NCI-H524 treated with DMSO at 0.1 percent for 48 hours (cell line): ENCODE measurements at places on chromosomes 12 and 14.

DNA sequence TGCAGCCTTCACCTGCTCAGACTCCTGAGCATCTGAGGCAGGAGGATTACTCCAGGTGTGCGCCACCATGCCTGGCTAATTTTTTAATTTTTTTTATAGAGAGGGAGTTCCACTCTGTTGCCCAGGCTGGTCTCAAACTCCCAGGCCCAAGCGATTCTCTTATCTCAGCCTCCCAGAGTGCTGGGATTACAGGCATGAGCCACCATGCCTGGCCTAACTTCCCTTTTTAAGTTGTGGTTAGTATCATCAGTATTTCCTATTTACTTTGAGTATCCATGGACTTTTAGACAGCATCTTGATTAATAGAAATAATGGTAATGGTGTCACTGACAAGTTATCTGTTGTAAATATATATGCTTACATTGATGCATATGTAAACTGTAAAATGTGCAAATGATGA, 116.9 kb downstream of the FGD4 start:
- no peak for DNase-seq

GRCh38 chr12:105109465-105110212, 2.1 kb downstream of the WASHC4 start:
- no peak for DNase-seq

DNA sequence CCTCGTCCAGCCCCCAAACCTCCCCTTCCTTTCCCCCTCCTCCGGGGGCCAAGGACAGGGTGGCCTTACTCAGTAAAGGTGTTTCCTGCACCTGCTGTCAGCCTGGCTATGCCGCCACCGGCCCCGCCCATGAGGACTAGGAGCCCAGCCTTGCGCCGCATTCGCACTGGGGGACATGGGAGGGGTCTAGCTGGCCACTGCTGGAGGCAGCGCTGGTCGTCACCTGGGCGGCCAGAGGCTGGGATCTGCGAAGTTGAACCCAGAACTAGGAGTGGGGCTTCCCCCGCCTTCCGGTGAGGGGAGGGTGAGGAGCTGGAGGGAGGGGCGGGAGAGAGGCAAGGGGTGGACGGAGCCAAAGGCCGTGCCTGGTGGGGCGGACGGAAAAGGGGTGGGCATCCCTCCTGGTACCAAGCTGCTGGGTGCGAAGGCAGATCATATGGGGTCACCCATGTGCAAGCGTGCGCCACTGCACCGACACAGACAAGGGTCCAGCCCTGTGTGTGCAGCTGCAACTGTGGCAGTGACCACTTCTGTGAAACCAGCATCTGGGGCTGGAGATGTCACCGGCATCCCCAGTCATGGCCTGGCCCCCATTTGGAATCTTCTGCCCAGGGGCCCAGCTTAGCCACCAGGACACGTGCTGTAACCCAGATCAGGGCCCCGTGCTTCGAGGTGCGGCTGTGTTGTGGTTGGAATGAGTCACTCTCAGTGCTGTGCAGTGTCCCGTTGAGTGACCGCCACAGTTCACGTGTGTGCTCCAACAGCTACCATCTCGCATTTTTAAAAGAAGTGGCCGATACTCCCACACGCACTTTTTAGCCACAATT, 8.5 kb downstream of the AMN start:
- DNase-seq: no peak

GRCh38 chr12:122545855-122546254, 18.8 kb downstream of the KNTC1 start:
- DNase-seq: no peak

DNA sequence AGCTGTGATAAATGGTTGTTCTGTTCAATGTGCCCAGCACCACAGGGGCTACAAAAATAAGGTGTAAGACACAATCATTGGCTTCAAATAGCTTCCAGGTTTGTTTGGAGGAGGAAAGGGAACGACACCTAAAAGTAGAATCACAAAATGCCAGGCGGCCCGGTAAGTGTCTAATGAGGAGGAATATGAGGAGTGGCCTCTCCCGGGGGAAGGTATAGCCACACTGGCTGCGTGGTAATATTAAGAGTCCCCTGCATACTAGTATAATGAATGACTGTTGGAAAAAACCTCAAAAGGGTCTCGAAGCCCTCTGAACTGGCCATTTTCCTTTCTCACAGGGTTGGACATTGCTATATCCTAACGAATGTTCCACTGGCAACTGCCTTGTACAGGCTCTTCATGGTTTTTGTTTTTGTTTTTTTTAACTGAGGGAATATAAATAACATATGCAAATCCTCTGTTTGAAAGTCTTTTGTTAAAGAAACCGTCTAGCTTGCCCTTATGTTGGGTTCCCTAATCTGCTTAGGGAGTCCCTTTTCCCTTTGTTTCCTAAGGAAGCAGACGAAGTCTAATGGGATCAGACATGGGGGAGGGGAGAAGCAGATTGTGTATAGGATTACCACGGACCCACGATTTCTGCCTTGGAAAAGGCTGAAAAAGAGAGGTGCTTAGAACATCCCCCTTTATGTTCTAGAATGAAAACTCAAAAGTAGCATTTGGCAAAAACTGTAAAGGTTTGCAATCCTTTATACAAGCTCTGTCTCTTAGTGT, 4.2 kb downstream of the CCDC60 start:
- DNase-seq: peak; percentile 73

DNA sequence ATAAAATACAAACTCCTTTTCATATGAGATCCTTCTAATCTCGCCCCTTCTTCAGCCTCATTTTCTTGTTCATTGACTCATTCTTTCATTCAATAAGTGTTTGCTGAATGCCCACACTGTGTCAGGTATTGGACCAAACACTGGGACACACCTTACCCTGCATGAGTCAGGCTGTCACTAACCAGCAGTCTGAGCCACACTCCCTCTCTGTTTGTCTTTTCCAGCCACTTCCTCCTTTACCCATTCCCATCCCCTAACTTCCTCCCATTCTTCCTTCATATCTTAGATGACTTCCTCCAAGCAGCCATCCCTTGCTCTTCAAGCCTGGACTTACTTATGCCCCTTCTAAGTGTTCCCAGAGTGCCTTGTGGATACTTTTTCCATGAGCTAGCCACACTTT, 27.0 kb upstream of the HIF1A start:
- no peak for DNase-seq

GRCh38 chr14:77141214-77142004, at the start of gene ZDHHC22:
TSS of gene ZDHHC22 (minus strand) at chr14:77141791. CDS start at chr14:77139738, 2,053 bp downstream.
- DNase-seq: peak; percentile 94

GRCh38 chr12:75756111-75756510, 244.7 kb upstream of the KRR1 start:
- no peak for DNase-seq

DNA sequence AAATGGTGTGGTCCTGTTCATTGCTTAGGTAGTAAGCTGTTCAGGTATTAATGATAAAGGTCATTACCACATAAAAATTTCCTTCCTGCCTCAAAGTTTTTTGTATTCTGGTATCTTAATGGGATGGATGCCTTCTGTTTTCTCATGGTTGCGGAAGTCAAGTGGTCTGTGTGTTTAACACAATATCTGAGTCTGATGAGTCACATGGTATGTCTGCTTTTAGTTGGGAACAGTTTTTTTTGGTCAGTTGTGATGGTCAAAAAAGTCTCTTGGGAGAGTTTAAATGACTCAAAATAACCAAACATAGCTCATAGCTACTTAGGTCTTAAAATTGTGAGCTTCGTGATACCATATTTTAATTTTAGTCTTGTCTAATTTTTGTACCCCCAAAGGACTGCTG, 40.7 kb downstream of the STK38L start:
- DNase-seq: no peak

DNA sequence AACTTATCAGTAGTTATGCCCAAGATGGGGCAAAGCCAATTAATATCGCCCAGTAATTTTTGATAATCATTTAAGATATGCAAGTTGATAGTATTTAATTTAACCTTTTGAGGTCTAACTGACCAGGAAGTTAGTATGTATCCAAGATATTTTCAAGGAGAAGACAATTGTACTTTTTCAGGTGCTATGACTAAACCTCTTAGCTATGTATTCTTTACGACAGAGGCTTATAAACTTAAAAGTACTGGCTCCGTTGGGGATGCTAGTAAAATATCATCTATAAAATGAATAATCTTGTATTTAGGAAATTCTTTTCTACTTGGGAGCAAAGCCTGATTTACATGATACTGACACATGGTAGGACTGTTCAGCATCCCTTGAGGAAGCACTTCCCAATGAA, 40.3 kb downstream of the TMTC3 start:
- no peak for DNase-seq

DNA sequence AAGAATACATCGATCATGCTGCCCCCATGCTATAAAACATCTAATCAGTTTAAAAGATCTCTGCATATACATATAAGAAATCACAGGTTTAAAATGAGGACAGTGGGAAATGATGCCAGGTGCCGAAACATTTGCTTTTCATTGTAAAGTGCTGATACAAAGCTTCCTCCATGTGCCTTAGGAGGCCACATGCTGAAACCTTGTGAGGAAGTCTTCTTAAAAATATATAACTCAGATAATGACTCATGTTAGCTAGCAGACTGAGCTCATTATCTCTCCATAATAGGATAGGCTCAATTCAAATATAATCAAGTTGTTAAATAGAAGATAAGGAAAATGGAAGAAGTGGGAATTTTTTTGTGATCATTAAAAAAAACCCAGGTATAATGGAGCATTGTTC, 65.9 kb downstream of the RFX4 start:
- DNase-seq: no peak

- DNase-seq: no peak
Observed at GRCh38 chr14:99733540-99734405, 49.7 kb downstream of the CYP46A1 start.

GRCh38 chr12:86721713-86722397, 465.7 kb upstream of the MGAT4C start:
- DNase-seq: no peak

GRCh38 chr12:97924122-97924521, 461.5 kb downstream of the RMST start:
- DNase-seq: no peak

DNA sequence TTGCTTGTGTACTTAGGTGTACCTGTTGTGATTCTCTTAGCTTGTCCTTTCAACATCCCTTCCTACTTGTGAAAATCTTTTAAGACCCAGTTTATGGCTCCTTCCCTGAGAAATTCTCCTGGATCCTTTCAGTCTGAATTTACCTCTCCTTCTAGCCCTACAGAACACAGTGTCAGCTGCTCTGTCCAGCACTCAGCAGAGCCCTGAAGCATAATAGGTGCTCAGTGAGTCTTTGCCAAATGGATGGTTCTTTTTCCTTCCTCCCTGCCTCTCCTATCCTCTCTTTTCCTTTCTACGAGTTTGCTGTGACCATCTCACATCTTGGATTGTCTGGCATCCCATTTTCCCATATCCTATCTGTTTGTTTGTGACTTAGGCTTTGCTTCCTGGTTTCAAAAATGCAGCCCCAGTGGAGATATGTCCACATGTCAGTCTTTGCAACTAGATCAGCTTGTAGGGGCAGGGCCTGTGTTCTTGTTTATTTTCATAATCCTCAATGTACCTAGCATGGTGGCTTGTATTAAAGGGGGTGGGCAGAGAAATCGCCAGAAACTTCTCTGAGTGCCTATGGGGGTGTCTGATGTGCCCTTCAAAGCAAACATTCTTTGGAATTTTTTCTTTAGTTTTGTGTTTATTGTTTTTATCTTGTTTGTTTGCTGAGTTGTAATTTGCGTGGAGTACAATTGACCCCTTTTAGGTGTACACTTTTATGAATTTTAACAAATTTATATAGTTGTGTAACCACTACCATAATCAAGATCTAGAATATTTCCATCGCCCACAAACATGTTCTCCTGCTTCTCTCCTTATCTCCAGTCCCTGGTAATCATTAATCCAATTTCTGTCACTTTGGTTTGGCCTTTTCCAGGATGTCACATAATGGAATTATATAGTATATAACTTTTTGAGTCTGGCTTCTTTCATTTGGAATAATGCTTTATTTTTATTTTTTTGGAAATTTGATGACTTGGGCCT, 62.8 kb downstream of the SMOC1 start:
- DNase-seq: no peak

GRCh38 chr14:76643887-76644286, 117.4 kb upstream of the VASH1 start:
- no peak for DNase-seq

DNA sequence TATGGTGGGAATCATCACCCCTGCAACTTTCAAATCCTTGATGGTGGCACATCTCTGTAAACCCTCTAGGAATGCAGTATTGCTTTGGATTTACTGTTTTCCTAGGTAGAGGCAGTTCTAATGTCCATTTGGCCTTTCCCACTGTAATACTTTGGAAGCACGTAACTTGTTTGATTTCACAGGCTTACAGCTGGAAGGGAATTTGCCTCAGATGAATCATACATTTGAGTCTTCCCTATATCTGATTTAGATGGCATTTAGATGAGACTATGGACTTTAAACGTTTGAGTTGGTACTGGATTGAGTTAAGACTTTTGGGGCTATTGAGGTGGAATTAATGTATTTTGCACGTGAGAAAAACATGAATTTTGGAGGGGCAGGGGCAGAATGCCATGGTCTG, 35.9 kb downstream of the DAAM1 start:
- no peak for DNase-seq

GRCh38 chr14:32908196-32909084, 30.2 kb upstream of the NPAS3 start:
- no peak for DNase-seq

DNA sequence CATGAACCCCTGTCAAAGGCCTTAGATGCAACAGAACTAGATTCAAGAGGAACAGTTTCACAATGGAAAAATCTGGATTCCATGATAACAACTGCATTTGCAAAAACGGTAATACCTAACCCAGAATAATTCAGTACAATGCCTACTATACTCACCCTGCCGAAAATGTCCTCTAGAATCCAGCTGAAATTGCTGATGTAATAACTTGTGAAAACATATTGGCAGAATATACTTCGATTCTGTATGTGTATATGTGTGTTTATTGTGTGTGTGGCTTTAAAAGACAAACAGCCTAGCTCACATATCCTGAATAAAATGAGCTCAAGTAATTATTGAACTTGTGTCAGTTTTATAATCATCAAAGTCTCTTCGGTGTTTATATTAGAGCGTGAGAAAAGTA, 46.0 kb downstream of the PHLDA1 start:
- no peak for DNase-seq

GRCh38 chr12:52402873-52403540, 3.1 kb downstream of the KRT82 start:
- no peak for DNase-seq

GRCh38 chr12:68641138-68641537, 30.4 kb downstream of the RAP1B start:
- no peak for DNase-seq

GRCh38 chr14:94466706-94467370, 9.2 kb downstream of the SERPINA9 start:
- no peak for DNase-seq

DNA sequence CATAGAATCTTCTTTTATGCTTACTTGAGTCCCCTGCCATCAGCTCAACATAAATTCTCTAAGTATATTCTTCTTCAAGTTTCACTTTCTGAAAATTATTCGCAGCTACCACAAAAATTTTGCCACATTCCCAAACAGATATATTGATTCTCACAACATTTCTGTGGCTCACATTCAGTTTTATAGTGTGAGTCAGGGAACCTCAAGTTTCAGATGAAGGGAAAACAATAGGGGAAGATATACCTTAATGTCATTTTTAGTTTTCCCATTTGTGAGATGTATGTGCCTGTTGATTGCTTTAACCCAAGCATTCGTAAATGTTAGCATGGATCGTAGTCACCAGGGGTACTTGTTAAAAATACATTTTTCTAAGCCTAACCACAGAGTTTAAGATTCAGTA, 465.8 kb downstream of the CCER1 start:
- DNase-seq: no peak
